Activated CD8-positive, alpha-beta memory T cell treated with anti-CD3 and anti-CD28 coated beads, Interleukin-2, amount 10 ng/mL, durations not matched to agents 7 days and 5 days (primary cell): ENCODE measurements at places on chromosomes 6 and 20.

- DNase-seq = no peak
Measured at GRCh38 chr20:19969106-19969505, 48.1 kb upstream of the NAA20 start.

- no peak for DNase-seq
Measured at GRCh38 chr6:158080849-158081656, 87.0 kb downstream of the SERAC1 start.

GRCh38 chr6:35202066-35202546 lies 11.7 kb upstream of the SCUBE3 start:
- DNase-seq = no peak

DNA sequence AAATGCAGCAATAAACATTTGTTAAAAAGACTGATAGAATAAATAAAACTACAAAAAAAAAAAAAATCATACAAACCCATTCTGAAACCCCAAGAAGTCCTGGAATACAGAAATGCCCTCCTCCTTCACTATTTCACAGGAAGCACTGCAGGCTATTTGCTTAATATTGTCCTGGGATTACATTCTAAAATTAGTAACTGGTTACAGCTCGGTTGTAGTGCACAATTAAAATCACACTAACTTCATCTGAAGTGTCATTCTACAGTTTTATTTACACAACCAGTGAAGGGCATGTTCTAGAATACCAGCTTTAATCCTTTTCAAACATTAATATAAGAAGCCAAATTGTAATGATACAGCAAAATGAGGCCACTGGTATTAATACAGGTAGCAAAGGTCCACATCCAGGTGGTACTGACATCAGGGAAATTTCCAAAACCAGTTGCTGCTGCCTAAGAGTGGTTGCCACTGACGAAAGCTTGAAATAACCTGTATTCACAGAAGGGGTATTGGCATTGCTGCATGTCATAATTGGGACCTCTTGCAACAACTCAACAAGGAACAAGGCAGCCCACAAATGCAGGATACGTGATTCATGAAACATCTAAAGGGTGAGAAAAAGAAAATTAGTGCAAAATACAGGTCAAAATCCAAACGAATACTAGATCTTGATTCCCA lies 26.9 kb downstream of the AKIRIN2 start:
- DNase-seq = no peak
